ENCODE measurements at places on chromosomes 3 and 15.

- no peak for DNase-seq
These were observed 2.1 kb upstream of the HACD2 start for GRCh38 chr3:123586968-123587367.

GRCh38 chr3:38107911-38108648 is 28.8 kb downstream of the ACAA1 start:
- no peak for DNase-seq

DNA sequence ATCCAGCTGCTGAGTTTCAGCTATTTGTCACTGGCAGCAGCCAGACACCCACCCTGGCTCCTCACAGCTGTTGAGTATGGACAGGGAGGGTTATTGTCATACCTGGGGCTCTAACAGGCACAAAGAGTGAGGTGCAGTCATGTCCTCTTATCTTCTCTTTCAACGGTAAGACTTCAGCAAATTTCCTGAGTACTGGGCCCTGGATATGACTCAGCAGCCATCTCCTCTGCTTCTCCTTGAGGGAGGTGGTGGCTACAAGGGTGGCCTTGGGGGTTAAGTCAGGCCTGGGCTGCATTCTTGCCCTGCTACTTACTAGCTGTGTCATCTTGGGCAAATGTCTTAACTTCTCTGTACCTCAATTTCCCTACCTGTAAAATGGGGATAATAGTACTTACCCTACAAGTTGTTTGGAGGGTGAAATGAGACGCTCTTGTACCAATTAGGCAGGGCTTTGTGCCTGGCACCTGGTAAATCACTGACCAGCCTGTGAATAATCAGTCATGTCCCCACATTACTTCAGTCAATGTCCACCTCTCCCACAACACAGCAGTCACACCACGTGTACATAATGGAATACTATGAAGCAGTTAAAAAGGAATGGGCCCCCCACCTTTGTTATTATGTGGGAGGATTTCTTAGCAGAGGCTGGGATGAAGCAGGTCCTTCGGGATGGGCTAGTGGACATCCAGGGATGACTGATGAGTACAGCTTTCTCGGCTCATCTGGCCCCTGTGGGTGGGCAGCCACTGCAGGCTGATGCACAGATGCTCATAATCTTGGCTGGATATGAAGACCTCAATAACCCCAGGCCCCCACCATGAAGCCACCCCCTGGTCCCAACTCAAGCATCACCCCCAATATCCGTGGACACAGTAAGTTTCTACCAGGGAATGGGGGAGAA is 528.8 kb downstream of the SHQ1 start:
- DNase-seq: no peak

DNA sequence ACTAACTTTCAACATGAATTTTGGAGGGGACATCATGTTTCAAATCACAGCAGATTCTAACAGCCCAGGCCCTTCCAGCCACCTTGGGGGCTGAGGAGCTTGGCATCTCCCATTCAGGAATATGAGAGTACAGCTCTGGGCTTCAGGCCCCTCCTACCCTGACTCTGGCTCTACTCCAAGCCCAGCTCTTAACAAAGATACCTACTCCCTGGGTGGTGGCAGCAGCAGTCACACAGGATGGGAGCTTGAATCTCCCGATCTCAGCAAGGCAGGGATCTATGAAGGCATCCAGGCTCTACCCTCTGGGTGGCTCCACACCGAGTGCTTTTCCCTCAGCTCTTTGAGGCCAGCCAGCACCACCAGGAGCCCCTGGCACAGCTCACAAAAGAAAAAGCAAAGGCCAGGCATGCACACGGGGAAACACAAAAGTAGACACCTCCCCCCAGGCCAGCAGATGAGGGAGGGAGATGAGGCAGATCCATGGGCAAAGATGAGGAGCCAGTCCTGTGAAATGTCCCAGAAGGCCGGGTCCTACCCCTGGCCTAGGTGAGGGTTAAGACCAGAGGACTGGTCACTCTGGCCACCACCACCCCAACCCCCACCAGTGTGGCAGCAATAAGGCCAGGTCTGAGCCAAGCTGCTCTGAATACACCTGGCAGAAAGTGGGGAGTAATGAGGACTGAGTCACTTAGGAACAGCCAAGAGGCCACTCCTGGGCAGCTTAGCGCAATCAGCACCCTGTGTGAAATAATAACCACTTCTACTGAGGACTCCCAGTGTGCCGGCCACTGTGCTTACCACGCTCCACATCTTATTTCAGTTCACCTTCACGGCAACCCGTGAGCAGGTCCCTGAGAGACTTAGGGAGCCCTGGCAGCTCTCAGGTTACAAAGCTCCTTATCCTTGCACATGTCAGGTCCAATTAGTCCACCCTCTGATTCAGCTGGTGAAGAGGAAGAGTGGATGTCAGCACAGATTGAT is 24.3 kb downstream of the PLA2G4F start:
- DNase-seq: no peak

DNA sequence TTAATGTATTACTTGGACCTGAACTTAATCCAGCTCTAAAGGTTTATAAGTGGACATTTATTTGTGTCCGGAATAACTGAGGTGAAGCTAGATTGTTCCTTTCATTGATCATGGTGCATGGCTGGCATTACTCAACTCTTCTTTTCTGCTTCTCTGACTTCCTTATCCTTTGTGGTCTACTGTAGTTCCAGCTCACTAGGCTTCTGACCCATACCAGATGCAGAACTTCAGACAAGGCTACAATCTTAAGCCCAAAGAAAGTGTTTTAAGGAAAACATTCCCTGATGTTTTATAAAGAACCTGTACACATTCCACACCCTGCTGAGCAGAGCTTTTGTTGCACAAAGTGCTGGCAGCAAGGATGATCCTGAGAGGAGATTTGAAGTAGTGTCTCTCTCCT is 250.8 kb upstream of the TGFBR2 start:
- DNase-seq: peak; percentile 44

DNA sequence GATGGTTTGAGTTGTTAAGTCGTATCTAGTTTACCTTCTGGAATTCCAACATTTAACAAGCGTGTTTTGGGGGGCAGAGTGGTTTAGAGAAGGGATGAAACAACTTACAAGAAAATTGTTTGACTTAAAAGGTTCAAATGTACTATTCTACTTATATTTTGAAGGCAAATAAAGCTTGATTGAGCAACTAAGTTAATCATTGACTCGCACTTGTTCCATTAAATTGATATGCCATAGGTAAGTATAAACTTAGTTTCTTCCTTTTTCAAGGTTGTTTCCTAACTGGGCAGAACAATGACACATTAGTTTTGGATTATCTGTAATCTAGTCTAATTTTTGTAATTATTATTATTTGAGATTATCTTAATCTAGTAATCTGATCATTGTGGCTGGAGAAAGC is 48.3 kb upstream of the CPNE4 start:
- DNase-seq: no peak

GRCh38 chr3:133296981-133297380 is 102.9 kb upstream of the BFSP2 start:
- DNase-seq: no peak

- DNase-seq: no peak
These were observed 10.1 kb downstream of the TMC3 start for GRCh38 chr15:81363718-81364500.

GRCh38 chr3:188663839-188664238 is 507.9 kb upstream of the TPRG1 start:
- no peak for DNase-seq

- no peak for DNase-seq
These were observed 354.5 kb upstream of the THBS1 start for GRCh38 chr15:39226169-39226937.

DNA sequence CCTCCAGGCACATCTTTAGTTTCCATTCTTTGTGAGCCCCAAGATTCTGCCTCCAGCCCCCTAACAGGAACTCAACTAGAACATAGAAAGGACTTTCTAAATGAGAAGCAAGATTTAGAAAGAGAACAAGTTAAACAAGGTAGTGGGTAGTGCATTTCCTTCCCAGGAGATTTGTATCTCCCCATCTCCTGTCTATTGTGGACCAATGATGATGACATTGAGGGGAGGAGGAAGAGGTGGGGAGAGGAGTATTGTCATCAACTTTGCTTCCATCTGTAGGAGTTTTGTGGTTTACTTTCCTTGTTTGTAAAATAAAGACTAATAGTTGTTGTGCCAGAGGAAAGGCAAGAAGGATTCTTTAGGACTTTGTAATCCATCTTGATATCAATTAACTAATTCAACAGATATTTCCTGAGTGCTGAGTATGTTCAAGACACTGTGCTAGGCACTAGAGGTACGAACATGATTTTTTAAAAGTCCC is 235.3 kb upstream of the ROPN1 start:
- no peak for DNase-seq

DNA sequence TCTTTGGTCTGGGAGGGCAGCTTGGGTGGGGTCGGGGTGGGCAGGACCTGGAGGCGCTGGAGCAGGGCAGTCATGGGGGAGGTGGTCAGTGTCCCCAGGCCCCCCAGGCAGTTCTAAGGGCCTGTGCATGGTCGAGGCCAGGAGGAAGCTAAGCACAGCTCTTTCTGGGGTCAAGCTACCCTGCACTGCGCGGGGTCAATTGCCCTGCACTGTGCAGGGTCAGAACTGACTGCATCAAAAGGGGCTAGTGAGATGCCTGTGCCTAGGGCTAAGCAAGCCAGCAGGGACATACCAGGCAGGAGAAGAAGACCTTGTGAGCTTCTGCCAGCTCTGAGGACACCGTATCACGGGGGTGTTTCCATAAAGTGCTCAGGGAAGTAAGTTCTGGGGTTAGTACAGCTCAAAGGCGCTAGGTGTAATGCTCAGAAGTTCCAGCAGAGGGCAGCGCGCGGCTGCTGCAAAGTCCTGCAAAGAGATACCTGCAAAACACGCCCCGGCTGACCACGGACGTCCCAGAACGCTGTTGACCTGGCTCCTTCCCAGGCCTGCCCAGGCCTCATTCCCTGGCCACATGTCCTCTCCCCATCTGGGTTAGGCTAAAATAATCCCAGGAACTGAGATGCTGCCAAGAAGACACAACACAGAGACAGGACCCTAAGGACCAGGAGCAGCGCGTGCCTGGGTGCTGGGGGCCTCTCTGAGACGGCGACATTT is 18.8 kb upstream of the IQSEC1 start:
- peak; percentile 70 for DNase-seq

DNA sequence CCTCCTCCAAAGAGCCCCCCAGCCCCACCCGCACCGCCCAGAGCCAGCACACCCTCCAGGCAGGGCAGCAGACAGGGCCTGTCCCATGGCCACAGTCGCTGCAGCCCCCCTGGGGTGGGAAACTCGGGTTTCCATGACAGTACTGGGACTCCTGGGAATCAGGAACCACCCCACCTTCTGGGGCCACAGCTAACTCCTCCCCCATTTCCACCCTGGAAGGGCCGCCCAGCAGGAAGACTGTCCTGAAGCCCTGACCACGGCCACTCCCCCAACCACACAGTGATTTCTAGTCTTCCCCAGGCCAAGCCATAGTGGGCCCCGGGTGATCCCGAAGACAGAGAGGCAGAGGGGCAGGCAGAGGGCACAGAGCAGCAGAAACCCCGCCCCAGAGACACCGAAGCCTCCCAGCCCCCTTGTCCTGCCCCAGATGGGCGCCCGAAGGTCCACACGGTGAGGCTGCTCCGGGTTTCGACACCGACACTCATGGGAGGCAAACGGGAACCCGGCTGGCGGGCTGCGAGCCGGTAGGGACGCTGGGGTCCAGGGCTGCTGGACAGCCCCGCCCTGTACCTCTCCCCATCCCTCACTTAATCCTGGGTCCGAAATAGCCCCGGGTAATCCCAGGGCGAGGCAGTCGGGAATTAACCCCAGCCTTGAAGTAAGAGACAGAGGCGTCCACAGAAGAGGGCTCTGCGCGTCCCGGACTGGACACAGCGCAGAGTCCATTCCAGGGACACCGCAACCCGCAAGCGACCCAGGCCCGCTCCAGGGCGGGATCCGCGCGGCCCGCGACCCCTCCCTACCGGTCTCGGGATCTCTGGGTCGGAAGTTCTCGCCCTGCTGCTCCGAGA is 138.4 kb downstream of the NUP210 start:
- DNase-seq: no peak

- peak; percentile 79 for DNase-seq
These were observed 839.8 kb upstream of the ALCAM start for GRCh38 chr3:104526901-104527401.

DNA sequence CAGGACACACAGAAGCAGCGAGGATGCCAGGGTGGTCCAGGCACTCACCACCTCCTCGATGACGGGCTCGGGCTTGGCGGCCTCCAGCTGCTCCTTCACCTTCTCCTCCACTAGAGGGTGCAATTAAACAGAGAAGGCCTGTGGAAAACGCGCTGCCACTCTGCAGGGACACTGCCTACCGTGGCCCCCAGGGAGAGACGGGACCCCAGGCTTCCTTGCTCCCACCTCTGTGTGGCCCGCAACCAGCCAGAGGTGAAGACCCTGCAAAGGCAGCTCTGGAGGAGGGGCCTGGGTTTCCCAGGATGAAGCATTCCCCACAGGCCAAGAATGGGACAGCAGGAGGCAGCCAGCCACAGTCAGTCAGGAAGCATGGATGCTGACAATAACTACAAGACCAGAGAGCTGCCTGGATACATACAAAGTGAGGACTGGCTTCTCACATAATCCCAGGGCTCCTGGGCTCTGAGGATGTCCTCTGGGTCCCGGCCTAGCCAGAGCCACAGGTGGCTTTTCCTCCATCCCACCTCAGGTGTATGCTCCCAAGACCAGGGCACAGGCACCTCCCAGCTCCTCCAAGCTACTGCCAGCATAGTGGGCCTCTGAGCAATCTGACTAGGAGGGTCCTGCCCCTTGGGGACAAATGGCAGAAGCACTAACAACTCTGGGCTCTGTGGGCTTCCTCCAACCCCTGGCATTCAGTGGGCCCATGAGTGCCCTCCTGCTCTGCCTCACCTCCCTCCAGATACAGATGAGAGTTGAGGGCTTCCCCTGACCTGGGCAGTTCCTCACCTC is 46.2 kb downstream of the PTH1R start:
- peak; percentile 51 for DNase-seq

DNA sequence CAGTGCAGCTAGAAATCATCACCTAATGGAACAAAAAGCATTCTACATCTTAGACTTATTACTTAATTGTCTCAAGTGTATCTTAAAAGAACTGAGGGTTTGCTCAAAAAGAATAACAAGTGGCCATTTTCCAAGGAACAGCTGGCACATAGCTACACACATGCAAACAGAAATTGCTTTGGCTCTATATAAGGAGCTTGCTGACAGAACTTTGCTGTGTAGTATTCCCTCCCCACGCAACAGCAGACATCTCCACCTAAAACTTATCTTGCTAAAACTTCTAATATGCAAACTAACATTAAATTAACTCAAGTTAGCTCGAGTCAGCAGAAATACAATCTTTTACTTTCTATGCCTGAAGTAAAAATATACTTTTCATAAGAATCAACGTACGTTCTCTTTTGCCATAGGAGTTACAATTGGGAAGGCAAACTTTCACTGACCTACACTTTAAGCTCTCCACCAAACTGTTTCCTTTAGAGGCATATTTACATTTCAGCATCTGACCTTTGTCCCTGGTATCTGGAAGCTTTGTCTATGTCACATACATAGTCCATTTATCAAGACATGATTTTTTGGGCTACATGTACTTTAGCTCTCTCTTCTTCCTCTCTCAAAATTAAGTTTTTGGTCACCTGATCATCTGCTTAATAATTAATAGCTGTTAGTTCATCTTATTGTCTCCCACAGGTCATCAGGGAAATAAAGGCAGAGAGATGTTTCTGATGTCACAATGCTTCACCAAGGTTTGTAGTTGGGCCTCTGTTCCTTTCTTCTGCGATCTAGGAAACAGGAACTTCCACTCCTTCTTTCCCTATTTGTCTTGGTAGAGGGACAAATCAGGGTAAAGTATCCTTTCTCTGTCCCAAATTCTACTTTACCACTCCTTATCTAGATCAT is 163.4 kb upstream of the AGTR1 start:
- DNase-seq: no peak

All from Kasumi-1 (cell line).